Forelimb muscle (tissue), 1 donor: ENCODE measurements at places on chromosomes 4 and X. TPM values are rescaled to one million over a fixed set of nuclear protein-coding genes. Genes with fewer than 3 reads are reported as not detected.

Gene GLUD2
- 2.5 TPM for polyA plus RNA-seq

Gene MAGEA12
- polyA plus RNA-seq: not detected

DNA sequence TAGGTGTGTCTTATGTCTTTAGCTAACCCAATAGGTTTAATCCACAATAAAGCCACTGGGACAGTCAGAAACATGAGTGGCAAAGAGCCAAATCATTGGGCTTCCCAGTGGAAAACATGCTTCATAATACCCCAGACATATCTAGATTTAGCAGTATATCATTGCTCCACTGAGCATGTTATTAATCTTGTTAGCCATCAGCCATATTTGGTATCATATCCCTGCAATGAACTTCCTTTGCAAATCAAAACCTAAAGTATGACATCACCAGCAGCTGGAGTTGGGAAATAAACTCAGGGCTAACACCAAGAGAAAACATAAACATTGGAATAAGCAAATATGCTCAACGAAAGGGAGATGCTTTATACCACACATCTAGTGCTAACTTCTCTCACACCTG lies 280.8 kb upstream of the NOCT start:
- peak; percentile 4 for DNase-seq

GRCh38 chr4:1506956-1507721 lies 100.9 kb upstream of the NKX1-1 start:
- DNase-seq: no peak

- DNase-seq: no peak
Measured at GRCh38 chr4:168631241-168632162, 134.7 kb downstream of the PALLD start.

GRCh38 chr4:23734000-23734399 lies 155.8 kb downstream of the PPARGC1A start:
- DNase-seq: no peak

Gene DCAF12L1
- polyA plus RNA-seq: 1.9 TPM

Gene SMIM43
- polyA plus RNA-seq: 1.5 TPM

- DNase-seq: no peak
Measured at GRCh38 chr4:144659447-144659846, 13.5 kb downstream of the HHIP start.

DNA sequence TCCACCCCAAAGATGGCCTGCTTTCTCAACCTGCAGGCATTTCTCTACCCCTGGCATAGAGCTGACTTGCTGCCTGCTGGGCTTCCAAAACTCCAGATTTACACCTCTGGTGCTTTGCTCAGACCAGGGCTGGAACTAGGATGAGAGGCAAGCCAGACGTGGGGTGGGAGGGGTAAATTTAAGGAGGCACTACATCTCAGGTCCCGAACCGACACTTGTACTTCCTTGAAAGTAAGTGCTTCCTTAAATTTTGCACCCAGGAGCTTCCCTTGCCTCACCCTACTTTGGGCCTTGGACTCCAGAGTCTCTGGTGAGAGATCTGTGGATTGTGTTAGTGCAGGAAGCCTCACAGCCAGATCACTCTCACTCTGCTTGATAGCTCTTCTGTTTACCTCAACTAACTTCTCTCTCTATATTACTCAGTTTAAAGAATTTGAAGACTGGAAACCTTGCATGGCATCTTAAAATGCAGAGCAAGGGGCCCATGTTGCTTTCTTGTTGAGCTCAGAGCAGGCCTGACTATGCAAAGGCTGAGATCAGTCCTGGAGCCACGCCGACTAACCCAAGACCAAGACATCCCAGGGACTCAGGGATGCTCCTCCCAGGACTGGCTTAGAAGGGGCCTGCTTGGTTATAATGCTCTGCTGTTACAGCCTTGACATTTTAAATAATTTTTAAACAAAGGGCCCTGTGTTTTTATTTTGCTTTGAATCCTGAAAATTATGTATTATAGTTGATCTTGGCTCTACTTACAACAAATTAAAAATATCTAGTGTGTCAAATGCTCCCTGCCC lies 145.0 kb upstream of the LEF1 start:
- no peak for DNase-seq

DNA sequence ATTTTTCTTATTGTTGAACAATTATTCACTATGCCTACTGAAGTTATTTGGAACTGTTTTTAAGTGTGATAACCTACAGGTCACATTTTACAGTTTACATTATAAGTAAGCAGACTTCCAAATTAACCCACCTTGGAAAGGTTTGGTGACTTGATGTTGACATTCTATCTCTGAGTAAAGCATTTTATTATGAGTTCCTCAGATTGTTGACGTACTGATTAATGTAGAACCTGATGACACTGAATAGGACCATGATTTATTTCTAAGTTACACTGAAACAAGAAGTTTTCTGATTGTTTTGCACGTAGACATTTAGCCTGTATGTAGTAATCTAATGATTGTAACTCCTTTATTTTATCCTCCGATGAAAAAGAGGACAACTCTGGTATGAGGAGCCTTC lies 17.0 kb upstream of the CXCL3 start:
- DNase-seq: no peak

Gene CPLX1
- polyA plus RNA-seq: 0.40 TPM

- DNase-seq: no peak
Measured at GRCh38 chrX:86103061-86103460, 45.2 kb upstream of the DACH2 start.

GRCh38 chr4:81405900-81406401 lies 65.8 kb downstream of the RASGEF1B start:
- peak; percentile 65 for DNase-seq

Gene ZFP92
- polyA plus RNA-seq: 0.90 TPM

- no peak for DNase-seq
Measured at GRCh38 chr4:22462688-22463087, 53.2 kb downstream of the ADGRA3 start.

Gene CFAP47
- polyA plus RNA-seq: not detected

DNA sequence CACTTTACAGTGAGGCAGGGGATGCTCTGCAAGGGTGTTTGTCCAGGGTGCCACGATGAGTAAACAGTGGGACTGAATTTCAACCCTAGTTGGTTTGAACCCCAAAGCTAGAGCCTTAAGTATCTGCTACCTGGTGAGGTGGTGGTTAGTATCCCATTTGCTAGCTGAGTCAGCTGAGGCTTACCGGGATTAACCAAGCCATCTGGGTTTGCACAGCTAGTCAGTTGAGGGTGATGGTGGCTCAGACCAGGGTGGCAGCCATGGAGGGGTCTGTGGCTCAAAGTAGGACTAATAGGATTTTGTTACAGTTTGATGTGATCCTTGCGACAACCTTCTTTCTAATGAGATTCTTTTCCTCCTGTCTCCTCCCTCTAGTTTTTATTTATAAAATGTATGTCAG lies 1.9 kb downstream of the EVC start:
- DNase-seq: no peak

GRCh38 chr4:151676301-151676700 lies 84.5 kb downstream of the GATB start:
- DNase-seq: no peak

Gene SORBS2
- polyA plus RNA-seq: 21.3 TPM

DNA sequence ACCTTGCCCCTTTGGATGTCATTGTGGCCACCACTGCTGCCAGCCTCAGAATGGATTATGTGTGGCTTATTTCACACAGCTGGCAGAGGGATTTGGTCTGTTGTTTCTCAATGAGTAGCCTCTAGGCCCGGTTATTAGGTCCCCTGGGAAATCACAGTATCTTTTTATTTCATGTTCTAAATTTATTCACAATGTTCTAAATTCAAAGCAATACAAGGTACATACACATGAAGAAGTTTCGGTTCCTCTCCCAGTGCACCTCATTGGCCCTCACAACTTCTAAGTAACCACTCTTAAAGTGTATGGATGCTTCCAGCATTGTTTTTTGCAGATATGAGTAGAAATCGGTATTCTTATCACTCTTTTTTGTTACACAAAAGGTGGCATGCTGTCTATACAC lies 262.7 kb downstream of the RCHY1 start:
- DNase-seq: no peak

DNA sequence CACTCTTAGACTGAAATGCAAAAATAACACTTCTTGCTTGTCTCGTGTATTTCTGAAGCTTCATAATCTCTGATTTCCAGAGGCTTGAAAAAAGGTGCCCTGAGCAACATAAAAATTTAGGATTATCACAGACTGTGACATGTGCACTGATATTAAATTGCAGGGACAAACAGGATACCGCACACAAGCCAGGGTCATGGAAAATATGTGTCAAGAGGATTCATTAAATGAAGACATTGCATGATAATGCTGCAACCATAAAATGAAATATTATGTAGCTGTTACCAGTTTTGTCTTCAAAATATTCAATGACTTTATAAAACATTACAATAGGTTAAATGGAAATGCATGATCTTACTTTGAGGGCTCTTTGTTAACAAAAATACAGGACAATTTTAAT lies 328.0 kb downstream of the KCTD8 start:
- no peak for DNase-seq

GRCh38 chr4:142719854-142720541 lies 126.1 kb downstream of the INPP4B start:
- DNase-seq: no peak

Gene ARAP2
- polyA plus RNA-seq: 1.00 TPM

- no peak for DNase-seq
Measured at GRCh38 chr4:150079081-150079581, 886 bp downstream of the DCLK2 start.

DNA sequence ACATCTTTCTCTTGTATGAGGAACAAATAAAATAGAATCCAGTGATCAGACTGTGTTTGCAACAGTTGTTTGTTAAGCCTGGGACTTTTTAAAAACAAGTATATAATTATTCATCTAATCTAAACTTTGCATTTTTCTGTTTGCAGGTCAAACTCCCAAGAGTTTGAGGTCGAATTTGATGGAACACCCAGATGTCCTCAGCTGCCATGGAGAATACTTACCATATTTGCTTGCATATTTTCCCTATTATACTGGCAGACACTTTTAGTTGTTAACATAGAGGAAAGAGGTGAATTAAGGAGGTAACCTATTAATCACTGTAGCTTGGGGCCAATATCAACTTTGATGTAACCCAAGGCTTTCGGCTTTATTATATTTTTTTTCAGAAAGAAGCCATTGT lies 401.5 kb upstream of the DIPK2B start:
- DNase-seq: no peak

GRCh38 chr4:158721680-158722079 lies 1.5 kb downstream of the PPID start:
- no peak for DNase-seq

- DNase-seq: no peak
Measured at GRCh38 chr4:84258905-84259830, 239.9 kb downstream of the NKX6-1 start.

GRCh38 chr4:121070696-121071639 lies 1.4 kb downstream of the NDNF start:
- DNase-seq: no peak

- DNase-seq: peak; percentile 2
Measured at GRCh38 chrX:38654302-38654701, 93.0 kb downstream of the TSPAN7 start.

DNA sequence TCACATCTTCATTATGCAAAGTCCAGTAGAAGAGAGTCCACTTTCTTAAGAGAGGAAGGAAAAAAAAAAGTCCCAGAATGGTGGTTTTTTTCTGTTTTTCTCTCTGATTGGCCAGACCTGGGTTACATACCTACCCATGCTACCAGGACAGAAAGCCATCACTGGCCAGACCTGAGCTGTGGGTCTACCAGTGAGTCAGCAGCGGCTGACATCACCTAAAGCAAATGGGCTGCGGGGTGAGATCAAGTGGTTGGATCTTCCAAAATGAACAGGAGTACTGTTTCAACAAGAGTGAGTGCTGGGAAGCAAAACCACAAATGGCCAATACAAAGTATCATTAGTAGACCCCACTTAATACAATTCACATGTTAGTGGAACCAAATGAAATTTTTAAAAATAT lies 1.6 kb upstream of the NDST3 start:
- DNase-seq: no peak
